ENCODE measurements at places on chromosomes 16 and 17.

GRCh38 chr16:57970970-57971369 is at the start of gene CNGB1:
Gene CNGB1 (minus strand): TSS chr16:57971128. CDS start chr16:57967286, 3,842 bp downstream.
- no peak for DNase-seq

- DNase-seq = no peak
Observed at GRCh38 chr16:10338426-10338825, 47.4 kb upstream of the ATF7IP2 start.

DNA sequence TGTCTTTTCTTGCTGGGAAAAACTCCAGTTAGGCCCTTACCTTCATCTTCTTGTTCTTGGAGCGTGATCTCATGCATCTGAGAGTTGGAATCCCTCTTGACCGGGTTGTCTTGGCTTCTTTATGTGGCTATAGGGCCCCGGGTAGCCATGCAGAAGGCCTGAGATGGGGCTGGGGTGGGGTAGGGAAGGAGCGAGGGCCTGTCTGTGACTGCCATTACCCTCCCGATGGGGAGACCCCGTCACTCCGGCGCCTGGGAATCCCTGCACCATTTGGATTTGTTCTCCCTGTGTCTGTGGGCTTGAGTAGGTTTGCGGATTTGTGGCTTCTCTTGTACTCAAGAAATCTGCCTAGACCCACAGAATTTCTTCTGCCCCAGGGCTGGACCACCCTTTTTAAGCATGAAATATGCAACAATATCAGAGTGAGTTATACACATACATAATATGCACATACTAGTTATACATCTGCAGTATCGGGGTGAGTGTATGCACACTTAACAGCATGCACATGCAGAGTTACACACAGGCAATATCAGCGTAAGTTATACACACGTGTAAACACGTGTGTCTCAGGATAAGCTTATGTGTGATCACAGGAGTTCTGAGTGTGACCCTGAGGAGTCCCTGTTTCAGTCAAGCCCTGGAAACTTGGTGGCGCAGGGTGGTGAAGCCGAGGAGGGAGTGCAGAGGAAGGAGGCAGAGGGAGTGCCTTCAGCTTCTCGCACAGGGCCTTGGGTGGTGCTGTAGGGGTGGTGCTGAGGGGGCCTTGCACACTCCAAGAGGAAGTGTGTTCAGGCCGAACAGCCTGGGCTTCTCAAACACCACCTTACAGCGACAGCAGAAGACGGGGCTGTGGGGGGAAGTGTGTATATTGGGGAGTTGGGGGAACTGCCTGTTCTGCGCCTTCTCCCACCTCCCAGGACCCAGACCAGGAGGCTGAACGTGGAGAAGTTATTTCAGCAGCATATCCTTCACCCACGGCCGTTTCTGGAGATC is 18.5 kb downstream of the CCDC42 start:
- DNase-seq = no peak

GRCh38 chr16:4142268-4142667 is 26.0 kb upstream of the ADCY9 start:
- DNase-seq = no peak

DNA sequence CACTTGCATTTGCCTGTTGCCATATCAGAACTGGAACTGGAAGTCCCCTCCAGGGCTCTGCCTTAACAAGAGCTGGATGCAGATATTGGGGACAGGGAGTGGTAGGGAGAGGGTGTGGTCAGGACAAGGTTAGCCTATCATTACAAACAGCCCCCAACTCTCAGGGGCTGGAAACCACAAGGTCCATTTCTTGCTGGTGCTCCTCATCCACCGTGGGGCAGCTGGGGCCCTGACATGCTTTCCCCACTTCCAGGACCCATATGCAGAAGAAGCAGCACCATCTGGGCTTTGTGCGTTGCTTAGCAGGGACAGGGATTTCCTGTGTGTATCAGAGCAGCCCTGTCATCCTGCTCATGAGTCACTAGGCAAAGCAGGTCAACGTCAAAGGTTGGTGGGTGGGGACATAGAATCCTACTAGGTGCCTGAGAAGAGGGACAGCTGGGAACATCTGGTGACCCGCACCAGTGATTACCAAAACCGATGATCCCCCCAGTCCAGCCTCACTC is 26.9 kb downstream of the RGS9 start:
- no peak for DNase-seq

- DNase-seq = no peak
Observed at GRCh38 chr17:50903604-50904517, 37.7 kb upstream of the TOB1 start.

DNA sequence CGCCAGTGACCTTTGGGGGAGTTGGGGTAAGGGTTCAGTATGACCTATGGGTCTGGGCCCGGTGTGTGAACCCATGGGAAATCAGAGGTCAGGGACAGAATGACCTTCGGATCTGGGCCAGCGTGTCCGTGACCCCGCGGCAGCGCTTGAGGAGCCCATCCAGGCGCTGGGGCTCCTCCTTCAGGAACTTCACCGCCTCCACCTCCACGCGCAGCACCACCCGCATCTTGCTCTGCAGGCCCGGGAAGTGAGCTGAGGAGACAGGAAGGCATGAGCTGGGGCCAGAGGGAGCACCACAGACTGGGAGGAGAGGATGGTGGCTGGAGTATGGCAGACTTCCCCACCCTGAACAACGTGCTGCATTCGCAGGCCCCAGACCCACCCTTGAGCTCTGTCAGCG is 53.4 kb downstream of the SRCIN1 start:
- DNase-seq = no peak

GRCh38 chr17:70100983-70101382 is 26.0 kb downstream of the KCNJ16 start:
- no peak for DNase-seq

Data from stimulated activated CD4-positive, alpha-beta T cell treated with anti-CD3 and anti-CD28 coated beads, Interleukin-1b, Interleukin-23, amount 100 ng/mL, for 1 hour (primary cell).